ENCODE measurements at places on chromosomes 5 and 9.

GRCh38 chr9:79173932-79174331 lies 397.8 kb upstream of the TLE4 start:
- DNase-seq = no peak

GRCh38 chr5:168822248-168822744 lies 243.1 kb upstream of the PANK3 start:
- DNase-seq = no peak

DNA sequence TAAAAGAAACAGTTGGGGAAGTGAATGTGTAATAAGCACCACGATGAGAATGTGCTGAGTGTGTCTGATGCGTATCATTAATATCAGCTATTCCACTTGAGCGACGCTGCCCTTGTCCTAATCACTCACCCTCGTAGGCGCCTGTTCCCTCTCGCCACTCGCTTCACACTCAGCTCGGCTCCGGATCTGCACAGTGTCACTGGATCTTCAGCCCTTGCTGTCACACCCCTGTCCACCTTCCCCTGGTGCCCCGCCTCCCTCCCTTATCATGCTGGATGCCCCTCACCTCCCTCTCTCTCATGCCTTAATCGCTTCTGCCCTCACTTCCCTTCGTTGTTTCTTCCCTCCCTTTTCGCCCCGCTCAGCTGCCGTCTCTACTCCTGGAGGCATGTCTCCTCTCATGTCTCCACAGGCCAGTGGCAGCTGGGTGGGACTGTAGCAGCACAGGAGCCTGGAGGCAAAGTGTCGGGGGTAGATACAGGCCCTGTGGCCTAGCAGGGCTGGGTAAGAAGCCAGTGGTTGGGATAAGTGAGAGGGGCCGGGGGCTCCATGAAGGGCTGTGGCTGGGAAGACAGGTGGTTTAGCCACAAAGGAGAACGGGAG lies 43.5 kb downstream of the ANKDD1B start:
- no peak for DNase-seq

DNA sequence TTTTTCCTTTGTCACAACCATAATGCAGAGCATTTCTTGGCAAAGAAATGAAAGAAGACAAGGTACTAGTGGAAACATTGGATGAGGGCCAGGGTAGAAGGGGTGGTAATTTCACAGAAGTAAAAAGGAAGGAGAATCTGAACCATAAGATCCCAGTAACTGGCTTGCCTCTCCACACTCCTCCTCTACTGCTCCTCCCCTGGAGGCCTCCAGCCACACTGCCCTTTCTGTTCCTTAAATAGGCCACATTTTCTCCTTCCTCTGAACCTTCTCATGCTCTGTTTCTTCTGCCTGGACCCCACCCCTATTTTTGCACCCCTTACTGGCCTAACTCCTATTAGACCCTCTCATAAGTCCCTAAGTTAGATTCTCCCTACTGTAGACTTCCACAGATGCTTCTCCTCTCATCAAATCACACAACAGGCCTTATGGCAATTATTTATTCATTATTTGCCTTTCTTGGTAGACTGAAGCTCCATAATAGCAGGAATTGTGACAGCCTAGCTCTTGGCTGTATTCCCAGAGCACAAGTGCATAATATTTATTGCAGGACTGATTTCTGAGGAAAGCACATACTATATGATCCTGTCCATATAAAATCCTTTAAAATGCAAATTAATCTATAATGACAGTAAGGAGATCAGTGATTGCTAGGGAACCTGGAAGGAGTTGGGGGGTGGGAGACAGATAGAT lies 31.3 kb upstream of the GRIA1 start:
- no peak for DNase-seq

DNA sequence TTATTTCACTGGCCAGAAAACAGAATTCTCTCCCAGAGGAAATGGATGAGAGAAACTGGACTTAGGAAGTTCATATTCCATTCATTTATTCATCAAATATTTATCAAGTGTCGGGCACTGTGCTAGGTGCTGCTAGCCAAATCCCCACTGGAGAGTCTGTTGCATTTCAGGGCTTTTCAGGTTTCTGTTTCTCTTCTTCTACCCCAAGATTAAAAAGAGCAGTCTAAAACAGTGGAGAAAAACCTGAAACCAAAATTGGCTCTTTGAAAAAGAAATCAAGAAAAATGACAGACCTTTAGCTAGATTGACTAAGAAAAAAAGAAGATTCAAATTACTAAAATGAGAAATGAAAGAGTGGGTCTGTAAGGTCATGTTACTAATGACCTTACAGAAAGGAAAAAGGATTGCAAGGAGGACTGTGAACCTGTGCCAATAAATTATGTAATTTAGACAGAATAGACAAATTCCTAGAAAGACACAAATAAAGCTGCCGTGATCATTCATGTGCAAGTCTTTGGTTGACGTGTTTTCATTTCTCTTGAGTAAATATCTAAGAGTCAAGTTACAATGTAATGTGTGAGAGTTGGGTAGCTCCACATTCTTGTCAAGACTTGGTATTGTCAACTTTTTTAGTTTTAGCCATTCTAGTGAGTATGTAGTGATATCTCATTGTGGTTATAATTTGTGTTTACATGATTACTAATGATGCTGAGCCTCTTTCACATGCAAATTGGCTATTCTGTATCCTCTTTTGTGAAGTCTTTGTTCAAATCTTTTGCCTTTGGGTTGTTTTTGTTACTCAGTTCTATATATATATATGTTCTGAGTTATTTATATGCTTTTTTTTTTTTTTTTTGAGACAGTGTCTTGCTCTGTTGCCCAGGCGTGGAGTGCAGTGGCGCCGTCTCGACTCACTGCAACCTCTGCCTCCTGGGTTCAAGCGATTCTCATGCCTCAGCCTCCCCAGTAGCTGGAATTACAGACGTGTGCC lies 23.7 kb downstream of the SNX30 start:
- no peak for DNase-seq

DNA sequence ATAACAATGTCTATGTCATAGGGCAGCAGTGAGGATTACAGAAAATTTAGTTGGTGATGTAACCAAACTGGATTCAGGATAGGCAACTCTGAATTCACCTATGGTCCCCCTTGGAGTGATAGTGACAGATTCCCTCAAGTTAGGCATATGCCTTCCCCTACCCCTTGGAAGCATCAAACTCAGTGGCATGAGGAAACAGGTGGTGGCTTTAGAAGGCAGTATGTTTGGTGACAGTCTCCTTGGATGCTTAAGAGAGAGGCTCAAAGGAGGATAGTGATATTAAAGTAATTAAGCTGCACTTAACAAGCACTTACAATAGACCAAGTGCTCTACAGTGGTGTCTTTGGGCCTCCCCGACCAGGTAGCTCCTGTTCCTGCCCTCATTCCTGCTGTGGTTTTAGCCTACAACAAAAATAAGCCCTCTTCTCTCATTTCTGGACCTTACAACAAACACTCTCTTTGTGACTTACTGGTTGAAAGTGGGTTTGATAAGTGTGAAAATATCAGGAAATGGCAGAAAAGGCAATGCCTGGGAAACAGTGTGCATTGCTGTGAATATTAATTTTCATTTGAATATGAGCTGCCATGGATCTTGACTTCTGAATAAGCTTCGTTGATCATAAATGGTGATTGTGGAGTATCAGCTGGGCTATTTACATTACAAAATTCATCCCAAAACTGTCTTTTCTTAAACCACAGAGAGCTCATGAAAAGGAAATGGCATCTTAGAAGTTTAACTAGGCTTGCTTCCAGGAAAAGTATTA lies 29.2 kb downstream of the NR4A3 start:
- no peak for DNase-seq

GRCh38 chr5:57324181-57324580 lies 150.3 kb downstream of the GPBP1 start:
- DNase-seq = no peak
